Common myeloid progenitor, CD34-positive (primary cell): ENCODE measurements at places on chromosomes 5 and 9.

DNA sequence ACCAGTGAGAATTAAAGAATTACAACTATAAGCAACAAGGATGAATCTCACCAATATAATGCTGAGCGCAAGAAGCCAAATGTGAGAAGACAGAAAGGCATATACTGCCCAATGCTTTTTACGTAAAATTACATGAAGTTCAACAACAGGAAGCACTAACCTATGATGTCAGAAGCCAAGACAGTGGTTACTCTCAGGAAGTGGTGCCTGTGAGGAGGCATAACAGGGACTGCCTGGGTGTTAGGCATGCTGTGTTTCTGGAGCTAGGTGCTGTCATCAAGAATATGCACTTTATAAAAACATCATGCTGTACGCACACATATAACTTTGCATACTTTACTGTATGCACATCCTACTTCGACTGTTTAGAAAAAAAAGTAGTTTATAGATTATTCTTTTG lies 30.1 kb downstream of the FRMD3 start:
- peak; percentile 70 for DNase-seq

- DNase-seq: no peak
These were observed 399.4 kb upstream of the NUDT12 start for GRCh38 chr5:103962023-103962422.

DNA sequence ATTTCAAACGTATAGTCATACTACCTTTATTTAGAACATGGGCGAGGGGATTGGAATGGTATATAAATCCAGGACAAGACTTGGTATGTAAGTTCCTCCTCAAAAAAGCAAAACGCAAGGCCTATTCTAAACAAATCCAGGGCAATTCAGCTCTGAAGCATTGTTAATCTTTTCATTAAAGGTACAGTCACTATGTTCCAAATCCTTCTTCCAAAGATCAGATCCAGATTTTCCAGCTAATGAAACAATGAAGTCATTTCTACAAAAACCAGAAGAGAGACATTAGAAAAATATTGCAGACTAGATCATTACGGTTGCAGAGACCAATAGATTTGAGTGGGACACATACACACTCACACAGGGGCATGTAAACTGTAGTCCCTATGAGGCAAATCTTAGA lies 116.1 kb upstream of the BNC2 start:
- DNase-seq: no peak

GRCh38 chr9:135921749-135922310 lies 14.5 kb upstream of the CAMSAP1 start:
- DNase-seq: no peak

GRCh38 chr5:180589771-180590542 lies 1.3 kb downstream of the SCGB3A1 start:
- DNase-seq: peak; percentile 18

DNA sequence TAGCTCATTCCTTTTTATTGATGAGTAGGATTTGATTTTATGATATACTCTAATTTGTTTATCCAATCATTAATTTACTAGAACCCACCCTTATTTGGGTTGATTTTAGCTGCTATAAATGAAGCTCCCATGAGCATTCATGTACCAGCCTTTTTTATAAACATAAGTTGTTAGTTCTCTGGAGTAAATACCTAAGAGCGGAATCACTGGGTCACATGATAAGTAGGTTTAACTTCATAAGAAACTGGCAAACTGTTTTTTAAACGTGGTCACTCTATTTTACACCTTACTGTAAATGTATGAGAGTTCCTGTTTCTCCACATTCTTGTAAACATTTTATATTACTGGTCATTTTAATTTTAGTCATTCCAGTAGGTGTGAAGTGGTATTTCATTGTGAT lies 364.6 kb downstream of the NPR3 start:
- DNase-seq: no peak

DNA sequence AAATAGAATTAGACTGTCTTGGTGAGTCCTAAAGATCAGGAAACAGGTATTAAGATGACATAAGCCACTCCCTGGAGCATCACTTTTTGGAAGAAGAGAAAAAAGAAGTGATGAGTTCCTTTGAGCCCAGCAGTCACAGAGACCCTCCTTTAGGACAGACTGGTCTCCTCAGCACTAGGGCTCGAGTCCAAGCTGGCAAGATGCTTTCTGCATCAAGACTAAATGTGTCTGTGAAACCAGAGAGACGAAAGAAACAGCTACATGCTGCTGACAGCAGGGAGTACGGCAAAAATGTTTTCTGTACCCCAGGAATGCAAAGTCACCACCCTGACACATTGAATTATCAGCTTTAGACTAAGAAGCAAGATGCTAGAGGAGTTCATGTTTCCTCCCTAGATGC lies 184.5 kb downstream of the CRB2 start:
- peak; percentile 27 for DNase-seq

- no peak for DNase-seq
These were observed 169.2 kb upstream of the SLC30A5 start for GRCh38 chr5:68924481-68925145.

DNA sequence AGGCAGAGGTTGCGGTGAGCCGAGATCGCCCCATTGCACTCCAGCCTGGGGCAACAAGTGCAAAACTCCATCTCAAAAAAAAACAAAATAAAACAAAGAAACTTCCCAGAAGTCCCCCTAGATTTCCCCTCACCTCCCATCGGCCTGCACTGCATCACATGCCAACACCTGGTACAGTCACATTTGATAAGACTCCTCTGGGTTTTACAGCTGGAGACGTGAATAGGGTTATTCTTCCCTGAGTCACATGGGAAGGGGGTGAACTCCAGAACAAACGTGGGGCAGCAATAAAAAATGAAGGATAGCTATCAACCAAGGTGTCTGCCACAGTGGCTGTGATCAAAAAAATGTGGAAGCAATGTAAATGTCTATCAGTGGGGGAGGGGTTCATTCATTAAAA lies 26.0 kb downstream of the SPRY4 start:
- no peak for DNase-seq

GRCh38 chr9:84138541-84138940 lies 157.9 kb downstream of the RMI1 start:
- no peak for DNase-seq
